ENCODE measurements at places on chromosomes 11 and 22. TPM values are rescaled to one million over a fixed set of nuclear protein-coding genes. Genes with fewer than 3 reads are reported as not detected.

CSRP3 gene
- 0.27 TPM for total RNA-seq

PYGM gene
- 1.1 TPM for total RNA-seq

ARHGEF12 gene
- 212 TPM for total RNA-seq

ZNF143 gene
- total RNA-seq, result 25.9 TPM

OR5J2 gene
- total RNA-seq, result not detected

MMP27 gene
- not detected for total RNA-seq

PLXNB2 gene
- total RNA-seq, result 102 TPM

F2 gene
- total RNA-seq, result 0.18 TPM

OR2AT4 gene
- total RNA-seq, result not detected

CDC45 gene
- 7.4 TPM for total RNA-seq

DGCR6 gene
- 8.6 TPM for total RNA-seq

OR56A1 gene
- total RNA-seq, result 0.27 TPM

ELMOD1 gene
- total RNA-seq, result 47.8 TPM

GGTLC2 gene
- not detected for total RNA-seq

SVIP gene
- total RNA-seq, result 10.6 TPM

CHRM4 gene
- total RNA-seq, result 2.6 TPM

ZNF280B gene
- 4.8 TPM for total RNA-seq

WBP2NL gene
- total RNA-seq, result 8.3 TPM

NUDT8 gene
- total RNA-seq, result 2.4 TPM

PSMC3 gene
- 55.3 TPM for total RNA-seq

UBQLNL gene
- total RNA-seq, result 0.36 TPM

TBX10 gene
- not detected for total RNA-seq
